ENCODE measurements at places on chromosomes 2 and 18.

- no peak for DNase-seq
Observed at GRCh38 chr2:149064856-149065630, 26.5 kb downstream of the LYPD6B start.

DNA sequence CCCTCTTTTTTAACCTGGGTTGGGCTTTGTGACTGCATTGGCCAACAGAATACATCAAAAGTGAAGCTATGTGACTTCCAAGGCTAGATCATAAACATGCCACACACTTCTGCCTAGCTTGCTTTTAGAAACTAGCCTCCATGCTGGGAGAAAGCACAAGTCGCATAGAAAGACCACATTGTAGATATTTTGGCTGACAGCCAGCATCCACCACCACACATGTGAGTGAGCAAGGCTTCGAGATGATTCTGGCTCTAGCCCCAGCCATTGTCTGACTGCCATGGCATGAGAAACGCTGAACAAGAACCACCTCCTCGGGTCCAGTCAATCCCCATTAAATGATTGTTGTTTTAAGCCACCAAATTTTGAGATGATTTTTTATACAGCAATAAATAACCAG is 66.8 kb upstream of the STPG4 start:
- DNase-seq, result no peak

- no peak for DNase-seq
Observed at GRCh38 chr2:179341152-179341866, 76.7 kb upstream of the SESTD1 start.

GRCh38 chr2:134716721-134717243 is 2.0 kb downstream of the TMEM163 start:
- no peak for DNase-seq

DNA sequence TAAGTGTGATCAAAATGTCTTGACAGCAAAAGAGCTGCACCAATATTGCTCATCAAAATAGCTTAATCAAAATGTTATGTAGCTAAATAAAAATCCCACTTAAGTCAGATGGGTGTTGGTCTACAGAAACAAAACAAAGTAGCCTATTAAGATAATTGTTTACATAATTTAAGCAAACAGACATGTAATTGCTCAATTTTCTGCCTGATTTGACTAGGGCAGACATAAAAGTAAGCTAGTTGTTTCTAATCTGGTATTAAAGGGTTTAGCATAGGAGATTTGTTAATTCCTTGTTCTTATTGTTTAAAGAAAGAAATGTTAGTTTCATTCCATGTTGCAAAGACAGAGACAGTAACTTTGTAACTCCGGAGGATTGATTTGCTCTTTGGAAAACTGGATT is 11.5 kb upstream of the FEZ2 start:
- DNase-seq, result no peak

DNA sequence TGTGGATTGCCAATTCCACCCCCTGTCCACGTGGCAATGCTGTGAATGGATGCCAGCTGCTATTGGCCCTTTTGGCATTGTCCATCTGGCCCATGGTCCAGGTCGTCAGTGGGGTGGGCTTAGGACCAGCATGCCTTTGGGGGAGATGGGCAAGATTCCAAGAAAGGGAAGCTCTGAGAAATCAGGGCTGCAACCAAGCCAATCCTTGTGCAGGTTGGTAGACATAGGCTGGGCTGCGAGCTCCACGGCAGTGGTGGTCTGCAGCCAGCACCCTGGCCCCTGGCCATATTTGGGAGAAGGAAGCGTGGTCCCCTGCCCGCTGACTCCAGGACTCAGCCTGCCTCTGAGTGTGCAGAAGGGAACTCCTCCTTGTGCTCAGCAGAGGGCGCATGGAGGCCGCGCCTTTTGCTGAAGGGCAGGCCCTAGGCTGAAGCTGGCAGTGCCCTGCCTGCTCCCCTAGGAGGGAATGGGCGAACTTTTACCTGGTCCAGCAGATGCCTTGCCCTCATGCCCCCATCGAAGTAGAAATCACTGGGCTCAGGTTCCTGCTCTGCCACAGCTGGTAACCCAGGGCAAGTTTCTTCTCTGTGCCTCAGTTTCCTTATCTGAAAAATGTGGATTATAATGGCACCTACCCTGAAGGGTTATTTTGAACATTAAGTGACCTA is 5.4 kb downstream of the SPR start:
- DNase-seq, result peak; percentile 47

DNA sequence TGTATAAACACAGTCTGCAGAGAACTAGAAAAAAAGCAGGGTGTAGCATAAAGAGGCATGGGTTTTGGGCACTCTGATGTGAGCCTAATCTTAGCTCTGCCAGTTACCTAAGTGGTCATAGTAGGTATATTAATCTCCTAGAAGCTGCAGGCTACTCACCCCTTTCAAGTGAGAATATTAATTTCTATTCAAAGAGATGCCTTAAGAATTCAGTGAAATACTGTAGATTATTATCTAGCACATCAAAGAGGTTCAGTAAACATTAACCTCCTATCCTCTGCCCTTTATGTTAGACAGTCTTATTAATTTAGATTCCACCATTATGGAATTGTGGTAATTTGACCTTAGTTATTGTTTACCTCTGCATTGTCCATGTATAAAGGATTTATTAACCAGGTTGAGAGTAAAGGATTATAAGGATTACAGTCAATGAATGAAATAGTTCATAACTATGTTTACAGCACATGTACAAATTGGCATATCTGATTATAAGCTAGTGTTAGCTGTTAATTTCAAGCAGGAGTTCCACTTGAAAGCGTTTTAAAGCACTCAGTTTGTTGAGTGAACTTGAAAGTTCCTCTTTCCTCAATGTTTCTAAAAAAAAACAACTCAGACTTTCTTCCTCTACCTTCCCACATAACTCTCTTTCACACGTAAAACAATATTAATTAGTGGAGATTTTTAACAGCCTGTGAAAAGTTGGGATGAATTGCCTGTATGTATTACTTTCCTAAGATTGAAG is 150.6 kb upstream of the EPC2 start:
- DNase-seq, result no peak

- DNase-seq, result no peak
Observed at GRCh38 chr2:123770996-123771720, 253.9 kb upstream of the CNTNAP5 start.

DNA sequence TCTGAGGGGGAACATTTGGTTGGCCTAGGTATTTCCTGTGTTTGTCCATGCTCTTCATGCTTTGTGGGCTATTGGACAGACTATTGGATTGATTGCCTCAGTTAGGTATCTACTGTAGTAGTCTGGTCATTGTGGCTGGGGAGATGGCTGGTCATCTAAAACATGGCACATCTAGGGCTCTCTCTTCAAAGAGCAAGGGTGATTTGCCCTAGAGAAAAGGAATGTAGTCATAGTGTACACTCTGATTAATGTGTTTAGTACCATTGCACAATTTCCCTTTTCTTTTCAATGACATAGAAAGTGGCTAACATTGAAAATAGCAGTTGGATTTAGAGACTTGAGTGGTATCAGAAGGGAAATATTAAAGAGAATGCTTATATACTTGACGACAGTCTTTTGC is 114.3 kb downstream of the LCLAT1 start:
- no peak for DNase-seq

DNA sequence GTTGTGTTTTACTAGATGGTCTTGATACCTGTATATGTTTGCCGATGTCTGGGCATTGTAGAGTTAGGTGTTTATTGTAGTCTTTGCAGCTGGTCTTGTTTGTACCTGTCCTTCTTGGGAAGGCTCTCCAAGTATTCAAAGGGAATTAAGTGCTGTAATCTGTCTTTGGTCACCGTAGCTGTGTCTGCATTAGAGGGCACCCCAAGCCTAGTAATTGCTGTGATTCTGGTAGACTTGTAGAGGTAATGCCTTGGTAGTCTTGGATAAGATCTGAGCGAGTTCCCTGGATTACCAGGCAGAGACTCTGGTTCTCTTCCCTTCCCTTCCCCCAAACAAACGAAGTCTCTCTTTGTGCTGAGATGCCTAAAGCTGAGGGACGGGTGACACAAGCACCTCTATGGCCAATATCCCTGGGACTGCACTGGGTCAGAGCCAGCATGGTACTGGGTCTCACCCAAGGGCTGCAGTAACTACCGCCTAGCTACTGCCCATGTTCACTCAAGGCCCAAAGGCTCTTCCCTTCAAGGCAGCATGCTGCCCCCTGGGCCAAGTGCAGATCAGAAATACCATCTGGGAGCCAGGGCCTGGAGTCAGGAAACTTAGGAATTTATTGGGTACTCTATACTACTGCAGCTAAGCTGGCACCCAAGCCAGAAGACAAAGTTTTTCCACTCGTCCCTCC is 27.1 kb downstream of the STPG4 start:
- DNase-seq, result no peak

GRCh38 chr2:219658196-219658846 is 30.9 kb downstream of the SLC4A3 start:
- no peak for DNase-seq

- no peak for DNase-seq
Observed at GRCh38 chr2:208189810-208190503, at the start of gene C2orf80. Gene C2orf80 (minus strand): TSS chr2:208190030. CDS start chr2:208186986, 3,044 bp downstream.

GRCh38 chr2:240502430-240503121 is 55.2 kb downstream of the ANKMY1 start:
- DNase-seq, result no peak

DNA sequence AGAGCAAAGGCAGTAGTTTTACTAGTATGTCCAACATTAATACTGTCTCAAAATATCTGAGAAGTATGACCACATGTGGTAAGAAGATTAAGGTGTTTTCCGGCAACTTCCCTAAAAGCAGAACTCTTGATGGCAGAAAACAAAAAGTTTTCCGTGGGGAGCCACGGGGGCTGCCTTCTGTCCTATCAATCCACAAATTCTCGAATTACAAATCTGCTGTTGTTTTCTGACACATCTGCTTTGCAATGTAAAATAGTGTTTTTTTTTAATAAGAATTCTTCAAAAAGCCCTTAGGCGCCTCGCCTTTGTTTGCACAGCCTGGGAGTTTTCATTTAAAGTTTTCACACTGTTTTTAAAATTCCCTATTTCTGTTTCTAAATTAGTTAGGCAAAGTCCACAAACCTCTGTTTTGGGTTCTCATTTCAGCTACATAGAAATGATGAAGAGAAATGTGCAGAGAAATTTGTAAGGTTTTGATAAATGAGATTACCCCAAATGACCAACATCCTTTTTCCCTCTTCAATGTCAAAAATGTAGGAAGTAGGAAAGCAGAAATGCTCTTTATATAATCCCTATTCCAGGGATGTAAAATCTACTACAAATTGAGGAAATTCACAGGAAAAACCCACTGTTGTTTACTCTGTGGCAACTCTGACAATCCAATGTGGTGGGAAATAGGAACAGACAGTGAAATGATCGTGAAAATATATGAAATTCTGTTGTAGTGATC is 385.8 kb downstream of the ZEB2 start:
- DNase-seq, result no peak

DNA sequence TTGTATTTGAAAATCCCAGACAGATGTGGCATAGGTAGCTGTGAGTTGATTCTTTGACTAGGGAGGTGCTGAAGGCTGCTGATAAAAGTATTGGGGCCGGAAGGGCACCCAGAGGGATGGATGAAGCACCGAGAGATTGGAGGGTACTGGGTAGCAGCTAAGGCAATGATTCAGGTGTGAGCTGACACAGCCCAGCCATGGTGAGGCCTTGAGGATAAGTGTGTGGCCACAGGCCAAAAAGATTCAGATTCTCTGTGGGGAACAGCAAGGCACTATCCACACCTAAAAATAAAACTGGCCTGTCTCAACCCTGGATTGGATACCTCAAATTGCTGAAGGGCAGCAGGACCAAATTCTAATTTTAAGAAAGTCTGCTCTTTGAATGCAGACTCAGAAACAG is 35.2 kb downstream of the RDH14 start:
- DNase-seq, result no peak

- no peak for DNase-seq
Observed at GRCh38 chr2:234951664-234952269, at the start of gene SH3BP4. Gene SH3BP4 (plus strand): TSS chr2:234952017. CDS start chr2:235035003, 82,986 bp downstream.

DNA sequence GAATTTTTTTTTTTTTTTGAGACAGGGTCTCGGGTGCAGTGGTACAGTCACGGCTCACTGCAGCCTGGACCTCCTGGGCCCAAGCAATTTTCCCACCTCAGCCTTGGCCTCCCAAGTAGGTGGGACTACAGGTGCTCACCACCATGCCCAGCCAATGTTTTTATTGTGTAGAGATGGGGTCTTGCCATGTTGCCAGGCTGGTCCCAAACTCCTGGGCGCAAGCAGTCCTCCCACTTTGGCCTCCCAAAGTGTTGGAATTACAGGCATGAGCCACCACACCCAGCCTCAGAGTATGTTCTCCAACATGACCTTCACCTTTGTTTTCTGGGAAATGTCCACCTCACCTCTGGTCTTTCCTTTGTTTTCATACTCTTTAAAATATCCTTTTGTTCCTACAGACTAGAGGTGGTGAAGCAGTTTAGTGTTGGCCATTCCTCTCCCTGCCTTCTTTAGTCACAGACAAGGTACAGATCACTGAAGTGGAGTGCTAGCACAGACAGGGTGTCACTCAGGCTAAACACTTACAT is 19.5 kb upstream of the MOCOS start:
- DNase-seq, result no peak

- no peak for DNase-seq
Observed at GRCh38 chr2:134148172-134148571, 105.7 kb upstream of the MGAT5 start.

DNA sequence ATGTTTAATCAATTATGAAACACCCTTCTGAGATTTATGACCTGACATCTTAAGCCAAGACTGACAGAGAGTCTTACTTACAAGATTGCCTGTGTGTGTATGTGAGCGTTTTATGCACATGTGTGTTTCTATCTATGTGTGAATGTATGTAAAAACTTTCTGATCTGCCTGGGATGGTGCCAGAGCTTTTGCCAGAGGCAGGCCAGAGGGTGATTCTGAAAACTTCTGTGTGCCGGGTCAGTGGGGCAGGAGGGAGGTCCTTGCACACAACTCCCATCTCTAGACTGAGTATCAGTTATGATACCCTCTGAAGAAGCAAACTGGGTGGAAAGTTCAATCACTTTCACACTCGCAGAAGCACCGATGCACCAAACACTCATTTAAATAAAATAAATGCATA is 335.0 kb upstream of the NT5C1B start:
- no peak for DNase-seq

- no peak for DNase-seq
Observed at GRCh38 chr2:85663594-85664565, 4.1 kb downstream of the SFTPB start.

- DNase-seq, result no peak
Observed at GRCh38 chr2:179460181-179460929, 195.7 kb upstream of the SESTD1 start.

Data from CD8-positive, alpha-beta T cell (primary cell).